ENCODE measurements at places on chromosomes 3 and 15.

DNA sequence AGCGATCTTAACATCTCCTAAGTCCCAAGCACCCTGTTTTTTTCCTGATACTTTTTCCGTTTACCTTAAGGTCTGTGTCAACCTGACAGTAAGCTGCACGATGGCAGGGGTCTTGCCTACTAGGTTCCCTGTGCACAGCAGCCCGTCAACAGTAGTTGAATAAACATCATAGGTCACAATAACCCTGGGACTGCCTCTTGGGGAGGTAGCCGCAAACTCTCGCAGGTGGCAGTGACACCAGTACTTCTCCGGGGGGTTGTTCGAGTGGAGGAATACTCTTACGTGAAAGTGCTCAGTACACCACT lies 365 bp upstream of the PDCD6IP start:
- no peak for DNase-seq

GRCh38 chr3:47872916-47873315 lies 70.0 kb downstream of the DHX30 start:
- DNase-seq: no peak

DNA sequence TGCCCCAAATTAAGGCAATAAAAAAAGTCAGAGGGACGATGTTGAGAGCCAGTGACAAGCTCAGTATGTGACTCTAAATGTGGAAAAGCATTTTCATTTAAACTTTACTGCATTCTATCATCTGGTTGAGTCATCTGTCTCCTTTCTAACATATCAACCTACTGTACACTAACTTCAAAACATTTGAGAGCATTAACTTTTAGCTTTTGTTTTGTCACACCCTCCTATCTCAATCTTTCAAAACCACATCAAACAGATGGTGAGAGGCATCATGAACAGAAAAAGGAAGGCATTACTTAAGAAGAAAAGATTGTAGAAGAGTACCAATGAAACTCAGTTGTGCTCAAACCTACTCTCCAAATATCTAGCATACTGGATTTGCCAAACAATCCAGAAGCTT lies 4.8 kb downstream of the LRRC58 start:
- DNase-seq: no peak

DNA sequence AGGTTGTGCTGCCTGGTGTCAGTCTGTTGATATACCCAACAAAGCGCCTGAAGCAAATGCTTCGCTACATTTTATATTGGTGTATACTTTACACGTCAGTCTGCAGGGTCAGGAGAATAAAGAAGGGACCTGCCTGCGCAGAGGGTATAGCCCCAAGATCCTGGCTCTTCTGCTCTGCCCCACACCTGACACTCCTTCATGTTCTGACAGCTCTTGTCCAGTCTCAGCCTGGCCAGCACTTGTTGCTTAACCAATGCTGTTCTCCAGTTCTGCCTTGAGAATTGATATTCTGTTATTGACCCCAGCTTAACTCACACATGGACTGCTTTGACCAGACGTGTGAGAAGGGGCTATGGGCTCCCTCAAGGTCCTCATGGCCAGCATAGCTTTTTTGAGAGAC lies 35.8 kb upstream of the BSN start:
- DNase-seq: no peak

GRCh38 chr3:124258057-124258500 lies 266.2 kb upstream of the ROPN1 start:
- DNase-seq: no peak

- no peak for DNase-seq
These were observed 49.6 kb downstream of the RFX7 start for GRCh38 chr15:56194035-56194434.

DNA sequence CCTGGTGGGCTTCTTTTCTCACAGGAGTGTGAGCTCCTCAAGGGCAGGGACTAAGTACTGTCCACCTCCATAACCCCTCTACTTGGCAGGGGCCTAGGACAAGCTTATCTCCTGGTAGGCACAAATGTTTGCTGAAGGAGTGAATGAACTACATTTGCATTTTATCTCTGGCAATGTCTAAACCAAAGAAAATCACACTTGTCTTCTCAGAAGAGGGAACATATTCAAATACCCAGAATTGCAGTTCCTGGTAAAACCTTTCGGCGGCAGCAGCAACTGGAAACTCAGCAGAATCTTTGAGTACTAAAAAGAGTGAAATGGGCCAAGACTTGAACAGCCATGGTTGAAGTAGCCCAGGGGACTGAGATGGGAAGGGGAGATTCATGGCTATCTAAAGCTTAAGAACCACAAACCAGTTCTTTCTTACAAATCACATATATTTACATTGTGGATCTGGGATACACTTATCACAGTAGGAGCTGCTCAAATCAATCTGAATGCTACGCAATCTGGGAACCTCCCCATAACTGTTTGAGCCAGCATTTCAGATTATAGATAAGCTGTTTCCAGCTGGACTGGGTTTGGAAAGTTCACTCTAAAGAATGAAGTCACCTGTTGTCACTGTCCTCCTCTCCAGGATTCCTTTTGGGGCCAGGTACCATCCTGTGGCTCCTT lies 18.7 kb upstream of the PTPN9 start:
- no peak for DNase-seq

DNA sequence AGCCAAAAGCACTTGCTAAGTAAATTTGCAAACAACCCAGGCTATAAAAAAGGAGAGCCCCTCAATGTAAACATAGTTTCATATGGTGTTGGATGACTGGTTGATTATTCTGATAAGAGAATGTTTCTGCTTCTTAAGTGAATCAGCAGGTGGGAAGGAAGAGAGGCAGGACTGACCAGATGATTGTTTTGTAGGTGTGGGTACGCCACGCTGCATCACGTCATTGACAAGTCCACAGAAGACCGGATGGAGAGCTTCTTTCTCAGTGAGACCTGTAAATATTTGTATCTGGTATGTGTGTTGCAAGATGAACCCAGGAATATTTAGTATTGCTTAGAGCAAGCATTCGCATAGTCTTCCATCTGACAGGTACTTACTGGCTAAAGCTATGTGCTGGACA lies 23.4 kb downstream of the EDEM1 start:
- DNase-seq: no peak

GRCh38 chr3:59234884-59235633 lies 185.2 kb upstream of the CFAP20DC start:
- no peak for DNase-seq

- DNase-seq: no peak
These were observed 27.0 kb downstream of the TM2D3 start for GRCh38 chr15:101625184-101625583.

DNA sequence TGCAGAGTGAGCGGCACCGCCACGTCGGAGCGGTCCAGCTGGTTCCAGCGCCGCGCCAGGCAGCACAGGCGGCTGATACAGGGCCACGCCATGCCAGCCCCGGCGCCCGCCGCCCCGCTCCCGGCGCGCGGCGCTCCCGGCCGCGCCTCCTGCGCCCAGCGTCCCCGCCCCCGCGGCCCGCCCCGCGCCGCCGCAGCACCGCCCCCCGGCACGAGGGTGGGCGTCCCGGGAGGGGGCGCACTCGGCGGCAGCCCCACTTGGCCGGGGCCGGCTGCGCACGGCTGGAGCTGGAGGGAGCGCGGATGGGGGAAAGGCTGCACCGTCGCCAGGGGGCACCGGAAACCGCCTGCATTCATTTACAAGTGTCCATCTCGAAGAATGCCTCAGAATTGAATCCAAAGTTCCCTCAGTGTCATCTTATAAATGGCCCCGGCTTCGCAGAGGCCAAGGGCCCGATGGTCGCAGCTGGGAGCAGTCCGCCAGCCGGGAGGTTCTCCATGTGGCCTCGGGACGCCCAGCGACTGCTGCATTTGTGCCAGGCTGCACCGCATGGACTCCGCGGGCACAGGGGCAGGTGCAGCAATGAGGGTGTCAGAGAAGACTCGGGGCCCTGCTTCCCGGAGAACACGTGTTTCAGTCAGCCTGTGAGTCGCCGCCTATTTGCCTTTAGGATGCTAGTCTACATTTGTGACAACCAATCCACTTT lies at the start of gene MAP6D1:
MAP6D1 (minus strand) TSS at position 122 of the 706 bp plus-strand sequence; CDS start at position 92, 30 bp downstream.
- DNase-seq: peak; percentile 20

- no peak for DNase-seq
These were observed 42.0 kb upstream of the SKOR1 start for GRCh38 chr15:67783303-67783702.

DNA sequence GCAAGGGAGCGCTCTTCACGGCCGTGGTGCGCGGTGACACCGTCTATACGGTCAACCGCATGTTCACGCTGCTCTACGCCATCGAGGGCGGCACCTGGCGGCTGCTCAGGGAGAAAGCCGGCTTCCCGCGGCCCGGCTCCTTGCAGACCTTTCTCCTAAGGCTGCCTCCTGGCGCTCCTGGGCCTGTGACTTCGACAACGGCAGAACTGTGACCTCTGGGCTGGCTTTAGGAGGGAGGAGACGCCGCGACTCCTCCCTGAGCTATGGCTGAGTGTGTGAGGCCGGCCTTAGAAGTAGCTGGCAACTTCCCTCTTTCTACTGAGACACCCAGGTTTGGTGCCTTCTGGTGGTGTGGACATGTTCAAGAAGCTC lies 1.4 kb downstream of the KBTBD13 start:
- no peak for DNase-seq

DNA sequence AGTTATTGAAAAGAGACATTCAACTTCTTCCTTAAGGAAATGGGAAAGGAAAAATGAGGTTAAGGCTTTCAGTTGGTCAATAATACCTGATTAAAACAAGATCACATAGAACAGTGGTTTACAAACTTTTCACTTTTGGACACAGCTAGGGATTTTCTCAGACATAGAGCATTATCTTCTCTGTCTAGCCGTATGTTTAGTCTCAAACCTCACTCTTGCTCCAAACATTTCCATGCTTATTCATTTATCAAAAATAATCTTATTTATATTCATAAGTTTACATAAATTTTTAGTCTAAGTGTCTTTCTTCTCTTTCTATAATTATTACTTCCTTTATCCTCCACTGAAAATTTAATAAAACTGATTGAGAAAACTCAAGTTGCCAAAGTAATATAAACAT lies 114.2 kb upstream of the AZI2 start:
- DNase-seq: no peak

- DNase-seq: no peak
These were observed 145.1 kb downstream of the VGLL4 start for GRCh38 chr3:11498646-11499045.

- DNase-seq: no peak
These were observed 90.7 kb upstream of the MEF2A start for GRCh38 chr15:99474909-99475753.

DNA sequence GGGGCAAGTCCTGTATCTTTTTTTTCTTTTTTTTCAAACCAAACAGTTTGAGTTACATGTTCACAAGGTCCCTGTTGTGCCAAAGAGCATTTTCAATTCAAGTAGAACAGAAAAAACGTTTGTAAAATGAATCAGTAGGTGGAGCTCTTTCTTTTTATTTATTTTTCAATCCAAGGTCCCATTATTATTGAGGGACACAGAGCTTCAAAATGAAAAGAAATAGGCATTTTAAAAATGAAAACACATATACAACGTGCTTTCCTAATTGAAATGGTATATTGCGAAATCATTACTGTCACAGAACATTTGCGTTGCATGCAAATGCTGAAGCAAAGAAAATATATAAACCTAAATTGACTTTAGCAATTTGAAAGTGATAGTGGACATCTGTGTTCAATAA lies 711.0 kb downstream of the MECOM start:
- DNase-seq: peak; percentile 4

- DNase-seq: no peak
These were observed 189.1 kb downstream of the GHSR start for GRCh38 chr3:172259111-172259541.

GRCh38 chr15:35622641-35623340 lies 76.8 kb upstream of the DPH6 start:
- no peak for DNase-seq

DNA sequence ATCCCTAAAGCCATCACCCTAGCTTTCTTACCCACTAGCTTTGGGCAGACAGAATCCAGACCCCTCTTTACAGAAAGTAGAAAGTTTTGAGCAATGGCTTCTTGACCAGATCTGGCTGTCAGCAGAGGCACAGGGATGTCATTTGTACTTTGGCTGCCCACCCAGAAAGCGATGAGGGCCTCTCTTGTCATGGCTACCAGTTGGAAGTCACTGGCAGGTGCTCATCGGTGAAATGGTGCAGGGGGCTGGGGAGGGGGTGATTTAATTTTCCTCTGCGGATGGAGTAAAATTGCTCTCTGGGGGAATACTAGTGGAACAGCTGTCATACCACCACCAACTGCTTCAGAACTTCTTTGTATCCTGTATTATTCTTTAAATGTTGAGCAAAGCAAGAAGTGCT lies 393.7 kb downstream of the LSAMP start:
- no peak for DNase-seq

- DNase-seq: no peak
These were observed 465.9 kb upstream of the TGFBR2 start for GRCh38 chr3:30140356-30141075.

DNA sequence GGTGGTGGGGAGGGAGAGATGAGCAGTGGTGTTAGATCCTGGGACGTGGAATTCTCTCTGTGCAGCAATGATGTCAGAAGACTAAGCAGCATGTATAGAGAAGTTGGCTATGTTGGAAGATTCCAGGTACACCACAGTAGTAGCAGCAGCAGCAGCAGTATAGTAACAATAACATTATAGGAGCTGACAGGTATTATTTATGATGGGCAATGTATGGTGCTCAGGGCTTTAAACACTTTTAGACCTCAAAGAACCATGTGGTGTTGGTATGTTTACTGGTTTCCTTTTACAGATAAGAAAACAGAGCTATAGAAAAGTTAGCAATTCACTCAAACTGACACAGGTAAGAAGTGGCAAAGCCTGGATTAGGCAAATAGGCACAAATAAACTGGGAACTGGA lies 103.9 kb downstream of the CCNL1 start:
- no peak for DNase-seq

DNA sequence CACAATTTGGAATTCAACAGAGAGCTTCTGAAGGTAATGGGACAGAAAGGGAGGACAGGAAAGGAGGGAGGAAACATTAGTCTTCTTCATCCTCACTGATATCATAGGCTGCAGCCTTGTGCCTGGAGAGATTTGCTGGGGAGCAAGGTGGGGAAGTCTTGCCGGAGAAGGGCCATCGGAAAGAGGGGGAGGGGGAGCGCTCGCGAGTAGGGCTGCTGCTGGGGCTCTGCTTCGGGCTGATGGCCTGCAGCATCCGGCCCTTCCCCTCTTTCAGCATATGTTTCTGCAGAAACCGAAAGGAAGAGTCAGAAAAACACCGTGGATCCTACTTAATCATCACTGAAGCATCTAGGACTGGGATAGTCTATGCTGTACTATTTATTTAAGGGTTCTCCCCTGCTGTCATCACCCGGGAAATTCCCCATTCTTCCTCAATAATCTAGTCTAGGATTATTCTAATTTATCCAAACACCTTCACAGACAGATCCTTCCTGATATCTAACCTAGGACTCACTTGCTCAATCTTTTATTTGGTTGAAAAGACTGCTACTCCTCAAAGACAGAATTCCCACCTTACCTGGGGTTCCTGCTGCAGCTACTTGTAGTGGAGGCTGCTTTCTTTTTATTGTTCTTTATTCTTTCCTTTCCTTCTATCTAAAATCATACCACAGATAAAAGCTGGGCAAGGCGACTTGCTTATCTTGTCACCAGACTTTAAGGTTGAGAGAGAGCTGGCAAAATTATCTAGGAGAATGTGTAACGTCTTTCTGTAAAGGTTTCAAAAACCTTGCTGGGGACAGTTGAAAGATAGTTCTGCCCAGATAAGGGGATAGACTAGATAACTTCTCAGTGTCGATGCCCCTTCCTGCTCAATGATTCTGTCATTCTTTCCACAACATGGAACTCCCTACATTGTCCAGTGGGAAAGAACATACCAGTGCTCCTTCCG lies 22.6 kb downstream of the SLC51A start:
- no peak for DNase-seq

Measured in fibroblast of skin of left biceps (primary cell).